ENCODE measurements at places on chromosomes 4 and X.

- no peak for DNase-seq
Measured at GRCh38 chr4:180721356-180721755, 1521.8 kb upstream of the TENM3 start.

DNA sequence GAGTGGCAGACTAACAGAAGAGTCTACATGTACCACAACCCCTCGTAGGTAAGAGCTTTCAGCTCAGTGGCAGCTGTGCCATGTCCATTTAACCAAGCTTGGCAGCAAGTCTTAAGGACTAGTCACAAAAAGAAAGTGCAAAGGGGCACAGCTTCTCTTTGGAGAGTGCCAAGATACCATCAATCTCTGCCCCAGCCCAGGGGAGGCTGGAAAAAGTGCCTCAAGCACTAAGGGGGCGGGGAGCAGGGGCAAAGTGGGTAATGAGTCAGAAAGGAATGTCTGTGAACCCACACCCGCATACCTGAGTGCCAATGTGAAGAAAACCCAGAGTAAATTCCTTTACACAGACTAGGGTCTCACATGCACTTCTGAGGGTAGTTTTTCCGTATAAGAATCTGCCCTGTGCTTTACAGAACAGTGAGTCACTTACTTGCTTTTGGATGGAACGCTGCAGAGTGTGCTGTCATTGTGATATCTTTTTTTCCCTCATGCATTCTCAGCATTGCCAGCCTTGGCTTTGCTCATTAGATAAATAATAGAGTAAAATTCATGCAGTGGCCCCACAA lies 219.8 kb downstream of the ZNF674 start:
- DNase-seq: peak; percentile 97

DNA sequence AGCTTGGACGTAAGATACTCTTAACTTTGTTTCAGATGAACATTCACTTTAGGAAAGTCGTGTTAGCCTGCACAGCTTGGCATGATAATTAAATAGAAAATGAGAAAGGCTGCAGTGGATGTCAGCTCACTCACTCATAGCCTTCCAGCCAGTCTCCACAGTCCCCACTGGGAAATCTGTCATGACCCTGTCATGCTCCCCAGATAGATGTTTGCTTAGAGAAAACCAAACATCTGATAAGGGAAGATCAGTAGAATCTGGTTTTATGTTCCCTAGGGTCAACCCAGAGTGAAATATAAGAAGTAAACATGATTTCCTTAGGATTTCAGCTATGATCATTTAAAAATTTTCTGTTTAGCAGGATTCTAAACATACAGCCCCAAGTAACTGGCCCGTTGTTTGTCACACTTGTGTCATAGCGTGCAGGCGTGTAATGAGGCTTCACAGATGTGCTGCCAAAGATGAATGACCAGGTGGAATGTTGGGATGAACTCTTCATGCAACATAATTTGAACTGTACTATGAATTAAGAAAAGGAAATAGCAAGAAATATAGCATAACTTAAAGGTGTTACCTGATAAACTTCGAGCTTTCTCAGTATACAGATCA lies 180.1 kb downstream of the BANK1 start:
- no peak for DNase-seq

- DNase-seq: no peak
Measured at GRCh38 chr4:86449746-86450588, 90.1 kb upstream of the MAPK10 start.

DNA sequence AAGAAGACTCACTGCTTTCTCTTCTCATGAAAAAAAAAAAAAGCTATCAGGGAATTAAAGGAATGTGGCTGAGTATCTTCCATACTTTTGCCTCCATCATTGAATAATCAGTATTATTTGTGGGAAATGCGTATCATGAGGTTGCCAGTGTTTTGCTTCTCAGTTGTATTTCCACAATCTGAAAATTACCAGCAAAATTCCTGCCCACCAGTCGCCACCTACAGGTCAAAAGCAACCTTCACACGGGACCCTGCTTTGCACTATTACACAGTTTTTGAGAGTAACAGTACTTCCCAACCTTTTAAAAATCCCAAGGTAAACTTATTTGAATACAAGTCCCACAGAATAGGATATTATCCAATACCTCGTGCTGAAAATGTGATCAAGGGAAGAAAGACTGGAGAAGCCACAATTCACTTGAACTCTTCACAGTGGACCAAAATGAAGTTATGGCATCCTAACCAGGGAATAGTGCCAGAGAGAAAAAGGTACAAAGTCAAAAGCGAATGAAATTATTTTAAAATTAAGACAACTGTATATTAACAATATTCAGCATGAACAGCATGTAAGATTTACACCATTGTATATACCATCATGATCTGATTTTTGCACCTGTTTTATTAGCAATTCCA lies 30.4 kb downstream of the PGRMC1 start:
- peak; percentile 3 for DNase-seq

GRCh38 chr4:100679926-100680325 lies 162.1 kb upstream of the EMCN start:
- no peak for DNase-seq

DNA sequence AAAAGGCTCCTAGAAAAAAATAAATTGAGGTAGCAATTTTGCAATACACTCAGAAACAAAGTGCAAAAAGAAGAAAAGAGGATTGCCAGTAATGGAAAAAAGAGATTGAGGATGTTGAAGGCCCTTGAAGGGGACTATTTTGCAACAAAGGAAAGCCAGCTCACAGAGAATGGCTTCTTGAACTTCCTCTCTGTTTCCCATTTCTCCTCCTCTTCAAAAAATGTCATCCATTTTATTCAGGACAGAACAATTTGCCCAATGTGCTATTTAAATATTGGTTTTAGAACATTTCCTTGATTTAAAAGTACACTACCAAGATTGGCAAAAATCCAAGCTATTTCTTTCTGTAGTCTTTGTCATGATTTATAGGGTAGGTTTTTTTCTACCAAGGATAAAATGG lies 60.2 kb downstream of the GASK1B start:
- no peak for DNase-seq

DNA sequence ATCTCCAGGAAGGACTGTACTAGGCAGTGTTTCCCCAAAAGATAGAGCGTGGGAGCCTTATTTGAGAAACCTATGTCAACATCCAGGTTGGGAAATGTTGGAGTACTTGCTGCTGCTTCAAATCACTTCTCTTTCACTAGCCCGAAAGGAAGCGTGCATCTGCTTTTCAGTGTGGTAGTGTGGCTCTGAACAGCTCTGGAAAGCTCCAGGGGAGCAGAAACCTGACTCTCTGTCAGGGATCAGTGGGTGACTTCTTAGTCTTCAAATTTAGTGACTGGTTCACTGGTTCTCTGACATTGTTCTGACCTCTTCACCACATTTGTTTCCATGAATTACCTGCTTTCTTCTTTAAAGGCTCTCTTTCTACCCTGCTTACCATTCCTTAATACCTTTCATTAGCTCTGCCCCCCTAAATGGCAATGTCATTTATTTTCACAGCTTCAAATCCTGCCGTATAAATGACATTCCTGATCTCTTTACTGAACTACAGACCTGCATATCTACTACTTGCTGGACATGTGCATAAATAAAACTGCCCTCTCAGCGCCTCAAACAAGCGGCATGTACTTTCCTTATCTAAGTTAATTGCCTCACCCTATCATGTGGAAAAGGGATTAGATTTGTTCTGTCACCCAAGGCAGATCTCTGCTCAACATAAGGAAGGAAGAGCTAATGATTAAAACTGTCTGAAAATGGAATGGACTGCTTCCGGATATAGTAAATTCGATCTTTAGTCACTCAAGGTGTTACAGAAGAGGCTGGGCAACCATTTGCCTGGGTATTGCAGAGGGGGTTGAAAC lies 37.0 kb downstream of the DLG3 start:
- DNase-seq: no peak
